ENCODE measurements at places on chromosomes 6 and 20. TPM values are rescaled to one million over a fixed set of nuclear protein-coding genes. Genes with fewer than 3 reads are reported as not detected.
A peak's percentile ranks its signal among the peaks of the same experiment; 100 is the strongest.

Gene PIM1
- total RNA-seq: 28.9 TPM

Gene NRN1
- total RNA-seq: 8.8 TPM

Gene KDM1B
- total RNA-seq: 14.3 TPM

Gene SPATA25
- total RNA-seq: 2.4 TPM

Gene GPR63
- 1.0 TPM for total RNA-seq

Gene ETV7
- total RNA-seq: not detected

GRCh38 chr6:39602601-39603519, 122.3 kb downstream of the KIF6 start:
- H3K4me1 ChIP-seq: no peaks in the 10 kb centered on the region
- no peak for DNase-seq
- H3K4me3 ChIP-seq: no peak overlapping the region
- no peaks in the 10 kb centered on the region for H3K36me3 ChIP-seq

DNA sequence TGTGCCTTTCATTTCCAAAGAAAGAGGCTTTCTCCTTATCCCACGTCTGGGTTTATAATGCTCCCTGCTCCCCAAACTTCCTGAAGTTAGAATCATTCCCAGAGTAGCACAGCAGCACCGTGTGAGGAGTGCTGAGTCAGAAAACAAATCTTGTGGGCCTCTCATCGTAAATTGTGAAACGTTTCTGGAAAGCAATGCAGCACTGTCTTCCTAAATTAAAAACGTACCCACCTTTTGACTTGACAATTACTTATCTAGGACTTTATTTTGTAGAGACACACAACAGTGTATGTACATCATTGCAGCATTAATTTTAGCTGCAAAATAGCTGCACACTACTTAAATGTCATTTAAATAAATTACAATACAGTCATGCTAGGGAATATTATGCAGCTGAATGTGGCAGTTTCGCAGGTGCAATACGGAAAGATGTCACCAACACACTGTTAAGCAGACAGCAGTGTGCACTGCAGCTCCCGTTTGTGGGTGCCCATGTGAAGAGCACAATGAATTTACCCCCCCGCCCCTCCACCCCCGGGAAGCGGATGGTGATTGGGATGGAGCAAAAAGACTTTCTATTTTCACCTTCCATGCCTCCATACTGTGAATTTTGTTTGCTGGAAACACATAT, 30.8 kb downstream of the RRBP1 start:
- no peak overlapping the region for H3K4me3 ChIP-seq
- H3K27ac ChIP-seq: no peak overlapping the region
- H3K27me3 ChIP-seq: no peaks in the 10 kb centered on the region
- DNase-seq: no peak
- H3K36me3 ChIP-seq: no peaks in the 10 kb centered on the region
- peaks cover 78% of the 10 kb centered on the region for H3K4me1 ChIP-seq

GRCh38 chr6:56076033-56076432, 171.3 kb downstream of the COL21A1 start:
- H3K4me1 ChIP-seq: peaks cover 23% of the 10 kb centered on the region
- DNase-seq: no peak
- H3K4me3 ChIP-seq: no peak overlapping the region
- H3K27me3 ChIP-seq: no peaks in the 10 kb centered on the region
- H3K36me3 ChIP-seq: peaks cover 4% of the 10 kb centered on the region

GRCh38 chr6:43628393-43629103, 516 bp downstream of the GTPBP2 start:
- H3K36me3 ChIP-seq: peaks cover 29% of the 10 kb centered on the region
- peak overlapping the region; percentile 99 for H3K27ac ChIP-seq
- peaks cover 47% of the 10 kb centered on the region for H3K4me1 ChIP-seq
- peak overlapping the region; percentile 99 for H3K4me3 ChIP-seq

DNA sequence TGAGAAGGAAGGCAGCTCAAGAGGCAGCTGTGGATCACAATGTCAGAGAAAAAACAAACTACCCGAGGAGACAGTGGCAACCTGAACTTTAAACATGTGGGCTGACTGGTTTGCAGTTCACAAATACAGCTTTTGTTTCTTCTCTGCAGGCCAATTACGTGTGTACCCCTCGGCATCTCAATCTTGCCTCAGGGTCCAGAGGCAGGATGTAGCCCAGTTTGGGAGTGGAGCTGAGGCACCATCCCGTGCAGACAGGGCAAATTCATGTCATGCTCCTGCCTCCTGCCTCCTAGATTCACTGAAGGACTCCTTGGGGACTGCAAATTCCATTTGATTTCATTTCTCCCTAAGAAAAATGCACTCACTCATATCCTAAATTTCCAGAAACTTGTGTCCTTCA, 94.2 kb upstream of the KCNK16 start:
- H3K36me3 ChIP-seq: no peaks in the 10 kb centered on the region
- no peak overlapping the region for H3K4me3 ChIP-seq
- no peaks in the 10 kb centered on the region for H3K27me3 ChIP-seq
- H3K27ac ChIP-seq: no peak overlapping the region
- peaks cover 22% of the 10 kb centered on the region for H3K4me1 ChIP-seq

DNA sequence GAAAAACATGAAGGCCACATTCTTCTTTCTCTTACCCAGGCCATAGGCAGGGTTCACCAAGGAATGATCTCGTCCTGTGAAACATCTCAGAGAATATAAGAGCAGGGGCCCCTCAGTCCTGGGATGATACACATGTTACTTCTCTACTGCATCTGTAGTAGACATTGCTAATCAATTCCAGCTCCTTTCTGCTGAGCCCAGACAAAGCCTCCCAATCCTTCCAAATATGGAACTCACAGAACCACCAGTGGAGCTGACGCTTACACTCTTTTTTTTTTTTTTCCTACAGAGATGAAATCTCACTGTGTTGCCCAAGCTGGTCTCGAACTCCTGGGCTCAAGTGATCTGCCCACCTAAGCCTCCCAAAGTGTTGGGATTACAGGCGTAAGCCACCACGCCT, 9.1 kb downstream of the SNTA1 start:
- peak overlapping the region; percentile 91 for H3K27ac ChIP-seq
- DNase-seq: no peak
- no peaks in the 10 kb centered on the region for H3K27me3 ChIP-seq
- H3K36me3 ChIP-seq: peaks cover 11% of the 10 kb centered on the region
- H3K4me1 ChIP-seq: peaks cover 86% of the 10 kb centered on the region

DNA sequence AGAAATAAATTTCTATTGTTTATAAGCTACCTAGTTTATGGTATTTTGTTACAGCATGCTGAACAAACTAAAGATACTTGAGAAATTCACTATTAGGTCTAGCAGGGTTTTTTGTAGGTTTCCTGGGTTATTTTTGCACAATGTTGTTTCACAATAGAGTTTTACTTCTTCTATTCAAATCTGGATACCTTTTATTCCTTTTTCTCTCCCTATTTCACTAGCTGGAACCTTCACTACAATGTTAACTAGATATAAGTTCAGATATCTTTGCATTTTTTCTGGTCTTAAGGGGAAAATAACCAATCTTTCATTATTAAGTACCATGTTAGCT, 237.7 kb upstream of the CITED2 start:
- H3K27me3 ChIP-seq: no peaks in the 10 kb centered on the region
- H3K4me3 ChIP-seq: no peak overlapping the region
- no peak for DNase-seq
- no peak overlapping the region for H3K27ac ChIP-seq
- H3K36me3 ChIP-seq: no peaks in the 10 kb centered on the region

GRCh38 chr6:167481307-167481926, 156.5 kb downstream of the TTLL2 start:
- no peak for DNase-seq
- no peak overlapping the region for H3K4me3 ChIP-seq
- H3K36me3 ChIP-seq: no peaks in the 10 kb centered on the region
- peaks cover 19% of the 10 kb centered on the region for H3K4me1 ChIP-seq
- peak overlapping the region; percentile 87 for H3K27ac ChIP-seq
- H3K27me3 ChIP-seq: peaks cover 23% of the 10 kb centered on the region

GRCh38 chr6:89792881-89793280, 26.7 kb downstream of the MDN1 start:
- peak overlapping the region; percentile 84 for H3K27ac ChIP-seq
- DNase-seq: no peak
- H3K4me1 ChIP-seq: peaks cover 20% of the 10 kb centered on the region

DNA sequence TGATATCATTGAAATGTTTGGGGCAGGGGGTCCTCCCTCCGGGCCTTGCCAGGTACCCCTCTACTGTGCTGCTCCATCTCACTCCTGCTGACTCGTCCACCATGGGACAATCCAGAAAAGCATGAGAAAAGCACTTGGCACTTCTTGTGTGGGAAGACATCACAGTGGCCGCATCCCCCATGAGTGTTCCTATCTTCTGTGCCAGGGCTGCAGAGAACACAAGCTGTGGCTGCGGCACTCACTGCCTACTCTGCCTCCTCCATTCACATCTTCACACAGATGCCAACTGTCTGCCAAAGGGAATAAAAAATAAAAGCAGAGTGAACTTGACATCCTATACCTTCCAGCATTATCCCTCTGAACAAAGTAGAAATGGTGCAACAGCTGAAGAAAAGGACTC, 117.4 kb upstream of the PROKR2 start:
- H3K4me3 ChIP-seq: no peak overlapping the region
- no peak for DNase-seq
- H3K4me1 ChIP-seq: no peaks in the 10 kb centered on the region

GRCh38 chr6:38982470-38982869, 66.1 kb upstream of the GLP1R start:
- no peak for DNase-seq
- H3K4me1 ChIP-seq: no peaks in the 10 kb centered on the region
- no peak overlapping the region for H3K4me3 ChIP-seq
- no peak overlapping the region for H3K27ac ChIP-seq
- H3K36me3 ChIP-seq: no peaks in the 10 kb centered on the region

DNA sequence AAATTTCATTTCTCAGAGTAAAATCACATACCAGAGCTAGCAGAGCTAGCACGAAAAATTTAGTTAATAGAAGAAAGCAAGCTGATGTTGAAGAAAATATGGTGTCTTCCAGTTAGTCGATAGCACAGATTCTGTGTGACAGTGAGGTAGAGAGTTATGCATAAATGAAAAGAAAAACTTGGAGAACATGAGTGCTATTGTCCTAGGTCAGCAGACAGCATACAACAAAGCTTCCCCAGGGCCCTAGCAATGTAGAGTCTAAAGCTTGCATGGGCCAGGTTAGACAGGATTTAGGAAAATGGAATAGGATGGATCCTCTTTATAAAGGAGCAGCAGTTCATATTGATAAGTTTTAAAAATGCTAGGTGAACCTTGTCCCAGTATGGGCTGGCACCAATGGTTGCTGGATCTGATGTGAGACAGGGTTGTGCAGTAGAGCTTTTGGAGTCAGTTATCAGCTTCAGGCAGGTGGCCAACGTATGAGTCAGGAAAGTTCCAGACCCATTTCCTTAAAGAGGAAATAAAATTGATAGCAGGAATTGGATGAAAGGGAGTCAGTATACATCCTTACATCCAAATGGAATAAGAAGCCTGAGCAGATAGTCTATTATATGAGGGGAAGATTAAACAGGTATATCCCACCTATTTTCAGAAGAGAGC, 277.2 kb downstream of the FRK start:
- no peaks in the 10 kb centered on the region for H3K36me3 ChIP-seq
- H3K4me1 ChIP-seq: no peaks in the 10 kb centered on the region
- DNase-seq: no peak
- no peak overlapping the region for H3K4me3 ChIP-seq
- H3K27ac ChIP-seq: no peak overlapping the region

- H3K4me3 ChIP-seq: no peak overlapping the region
- H3K4me1 ChIP-seq: peaks cover 18% of the 10 kb centered on the region
- H3K27ac ChIP-seq: peak overlapping the region; percentile 92
- H3K27me3 ChIP-seq: no peaks in the 10 kb centered on the region
These were observed 172.7 kb downstream of the MRPL14 start for GRCh38 chr6:43954311-43955131.
